CD4-positive, alpha-beta T cell (primary cell): ENCODE measurements at places on chromosomes 2 and 18.

DNA sequence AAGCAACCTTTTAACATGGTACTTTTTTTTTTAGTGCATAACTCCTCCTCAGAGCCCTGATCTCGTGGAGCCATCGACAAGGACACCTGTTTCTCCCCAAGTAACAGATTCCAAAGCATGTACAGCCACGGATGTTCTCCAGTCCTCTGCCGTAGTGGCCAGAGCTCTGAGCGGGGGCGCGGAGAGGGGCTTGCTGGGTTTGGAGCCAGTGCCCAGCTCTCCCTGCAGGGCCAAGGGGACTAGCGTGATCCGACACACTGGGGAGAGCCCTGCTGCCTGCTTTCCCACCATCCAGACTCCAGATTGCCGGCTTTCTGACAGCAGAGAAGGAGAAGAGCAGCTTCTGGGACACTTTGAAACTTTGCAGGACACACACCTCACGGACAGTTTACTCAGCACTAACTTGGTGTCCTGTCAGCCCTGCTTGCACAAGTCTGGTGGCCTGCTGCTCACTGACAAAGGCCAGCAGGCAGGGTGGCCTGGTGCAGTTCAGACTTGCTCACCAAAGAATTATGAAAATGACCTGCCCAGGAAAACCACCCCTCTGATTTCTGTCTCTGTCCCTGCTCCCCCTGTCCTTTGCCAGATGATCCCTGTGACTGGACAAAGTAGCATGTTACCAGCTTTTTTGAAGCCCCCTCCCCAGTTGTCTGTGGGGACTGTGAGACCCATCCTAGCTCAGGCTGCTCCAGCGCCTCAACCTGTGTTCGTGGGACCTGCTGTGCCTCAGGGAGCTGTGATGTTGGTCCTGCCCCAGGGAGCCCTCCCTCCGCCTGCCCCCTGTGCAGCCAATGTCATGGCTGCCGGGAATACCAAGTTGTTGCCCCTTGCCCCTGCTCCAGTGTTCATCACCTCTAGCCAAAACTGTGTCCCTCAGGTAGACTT lies 4.5 kb downstream of the KLF11 start:
- no peak for DNase-seq

- no peak for DNase-seq
These were observed 19.9 kb downstream of the ARMC9 start for GRCh38 chr2:231218366-231218765.

- no peak for DNase-seq
These were observed 93.1 kb upstream of the GALNT5 start for GRCh38 chr2:157164370-157164769.

- no peak for DNase-seq
These were observed 372.4 kb upstream of the SLC8A1 start for GRCh38 chr2:40824278-40824677.

DNA sequence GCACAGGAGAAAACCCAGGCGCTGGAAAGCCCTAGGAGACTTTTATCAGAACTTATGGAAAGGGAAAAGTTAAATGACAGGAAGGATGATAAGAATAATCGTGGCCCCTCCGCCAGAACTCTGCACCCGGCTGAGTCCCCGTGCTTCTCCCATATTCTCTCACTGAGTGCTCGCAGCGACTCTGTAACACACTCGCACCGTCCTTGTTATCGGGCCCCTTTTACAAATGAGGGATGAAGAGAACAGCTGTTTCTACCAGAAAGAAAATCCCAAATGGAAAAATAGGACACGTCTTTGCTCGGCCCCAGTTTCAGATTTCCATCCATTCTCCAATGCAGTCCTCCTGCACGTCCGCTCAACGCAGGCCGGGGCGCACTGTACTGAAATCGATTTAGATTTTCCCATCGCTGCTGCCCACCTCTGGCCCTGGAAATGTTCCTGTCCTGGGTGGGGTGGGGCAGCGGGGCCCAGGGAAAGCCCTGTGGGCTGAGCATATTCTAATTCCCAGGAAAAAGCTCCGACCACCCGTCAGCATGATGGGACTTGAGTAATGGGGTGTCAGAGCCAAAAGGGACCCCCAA lies 66.4 kb downstream of the KCNF1 start:
- no peak for DNase-seq

- no peak for DNase-seq
These were observed 19.2 kb downstream of the DAW1 start for GRCh38 chr2:227890495-227891079.

- DNase-seq = no peak
These were observed 11.1 kb downstream of the ARHGEF33 start for GRCh38 chr2:38900726-38901125.

DNA sequence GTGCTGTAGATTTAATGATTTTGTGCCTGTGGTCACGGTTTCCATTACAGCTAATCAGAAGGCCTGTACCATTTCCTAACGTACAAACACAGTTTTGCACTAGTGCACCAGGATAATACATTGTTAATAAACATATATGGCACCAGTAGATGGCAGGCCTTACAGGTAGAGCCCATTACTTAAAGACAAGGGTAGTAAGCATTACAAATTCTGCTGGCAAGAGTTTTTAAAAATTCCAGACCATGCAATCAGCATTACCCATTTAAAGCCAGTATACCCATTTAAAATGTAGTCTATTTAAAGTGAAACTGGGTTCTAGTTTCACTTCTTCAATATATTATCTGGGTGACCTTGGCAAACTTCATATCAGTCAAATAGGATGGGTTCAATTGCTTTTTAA lies 224.2 kb downstream of the NUP35 start:
- no peak for DNase-seq

GRCh38 chr18:65753520-65753919 lies 2.7 kb downstream of the CDH7 start:
- DNase-seq = no peak

DNA sequence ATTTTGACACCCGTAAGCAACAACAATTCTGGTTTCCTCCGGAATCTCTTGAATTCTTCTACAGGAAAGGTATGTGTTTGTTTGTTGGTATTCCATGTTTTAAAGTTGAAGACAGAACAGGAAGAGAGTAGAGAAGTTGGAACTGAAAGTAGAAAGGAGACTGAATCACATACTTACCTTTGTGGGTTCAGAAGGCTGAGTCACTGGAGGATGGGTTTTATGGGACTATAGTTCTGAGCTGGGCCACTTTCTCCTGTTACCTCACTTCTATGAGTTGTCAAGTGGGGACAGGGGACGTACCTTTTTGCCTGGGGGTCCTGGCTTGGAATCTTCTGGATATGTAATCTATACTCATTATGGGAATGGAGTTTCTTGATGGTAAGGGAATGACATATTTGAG lies 40.9 kb downstream of the KDM3A start:
- DNase-seq = no peak

- DNase-seq = no peak
These were observed 30.8 kb downstream of the SH3YL1 start for GRCh38 chr2:233030-233429.

- no peak for DNase-seq
These were observed 123.5 kb downstream of the ATAD2B start for GRCh38 chr2:23803264-23803964.

DNA sequence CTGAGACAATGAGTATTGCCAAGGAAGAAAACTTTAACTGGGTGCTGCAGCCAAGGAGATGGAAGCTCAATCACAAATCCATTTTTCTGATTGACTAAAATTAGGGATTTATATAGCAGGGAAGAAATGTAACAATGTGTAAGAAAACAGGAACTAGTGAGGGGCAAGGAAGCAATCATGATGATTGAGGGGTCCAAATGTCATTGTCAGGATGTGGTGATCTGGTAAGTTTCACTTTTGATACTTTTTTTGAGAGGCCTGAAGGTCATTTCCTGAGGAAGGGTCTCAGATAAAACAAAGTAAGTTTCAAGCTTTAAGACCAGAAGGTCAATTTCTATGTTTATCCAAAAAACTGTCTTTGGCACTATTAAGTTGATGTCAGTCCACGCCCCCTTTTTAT lies 12.0 kb upstream of the GCC2 start:
- DNase-seq = no peak
